ENCODE measurements at places on chromosomes 6 and 20.
A peak's percentile ranks its signal among the peaks of the same experiment; 100 is the strongest.

GRCh38 chr6:140201787-140202458, 827.5 kb upstream of the CITED2 start:
- DNase-seq = no peak

- DNase-seq = peak; percentile 45
These were observed 7.3 kb downstream of the JAG1 start for GRCh38 chr20:10666221-10667076.

DNA sequence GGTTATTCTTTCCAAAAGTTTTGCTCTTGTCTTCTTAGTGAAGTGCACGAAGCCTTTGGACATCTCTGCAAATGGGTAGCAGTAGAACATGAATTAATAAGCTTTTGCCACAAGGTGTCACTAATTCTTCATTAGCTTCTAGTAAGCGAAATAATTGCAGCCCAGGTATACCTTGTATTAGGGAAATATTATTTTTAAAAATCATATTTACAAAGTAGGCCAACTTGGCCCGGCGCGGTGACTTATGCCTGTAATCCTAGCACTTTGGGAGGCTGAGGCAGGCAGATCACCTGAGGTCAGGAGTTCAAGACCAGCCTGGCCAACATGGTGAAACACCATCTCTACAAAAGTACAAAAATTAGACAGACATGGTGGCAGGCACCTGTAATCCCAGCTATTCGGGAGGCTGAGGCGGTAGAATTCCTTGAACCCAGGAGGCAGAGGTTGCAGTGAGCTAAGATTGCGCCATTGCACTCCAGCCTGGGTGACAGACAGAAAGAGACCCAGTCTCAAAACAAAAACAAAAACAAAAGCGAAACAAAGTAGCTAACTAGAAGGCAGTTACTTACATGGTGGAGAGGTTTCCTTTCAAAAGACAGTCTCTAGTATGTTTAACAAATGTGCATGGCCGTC, 8.8 kb upstream of the RSPH3 start:
- DNase-seq = peak; percentile 58

DNA sequence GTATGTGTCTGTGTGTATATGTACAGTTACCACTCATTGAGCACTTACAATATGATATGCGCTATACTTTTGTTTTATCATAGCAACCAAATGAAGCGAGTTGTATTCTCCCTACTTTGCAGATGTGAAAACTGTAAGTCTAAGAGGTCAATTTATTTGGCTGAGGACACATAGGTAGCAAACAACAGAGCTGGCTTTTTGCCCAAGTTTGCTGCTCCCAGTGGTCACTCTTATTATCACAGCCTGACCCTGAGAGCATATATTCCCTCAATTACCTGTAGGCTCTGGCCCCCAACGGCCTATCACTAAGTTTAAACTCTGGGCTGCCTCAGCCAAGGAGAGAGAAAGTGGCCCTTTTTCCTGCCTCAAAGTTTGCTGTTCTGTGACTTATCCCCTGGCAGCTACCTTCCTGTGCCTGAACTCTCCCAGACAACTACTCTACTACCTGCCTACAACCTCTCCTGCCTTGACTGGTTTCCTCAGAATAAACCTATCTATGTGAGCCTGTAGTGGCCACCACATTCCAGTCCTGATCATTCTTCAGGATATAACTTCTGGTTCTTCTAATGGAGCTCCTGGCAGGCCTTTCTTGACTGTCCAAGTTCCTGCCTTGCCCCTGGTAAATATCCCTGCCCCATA, 221.8 kb downstream of the FRK start:
- DNase-seq = peak; percentile 21

DNA sequence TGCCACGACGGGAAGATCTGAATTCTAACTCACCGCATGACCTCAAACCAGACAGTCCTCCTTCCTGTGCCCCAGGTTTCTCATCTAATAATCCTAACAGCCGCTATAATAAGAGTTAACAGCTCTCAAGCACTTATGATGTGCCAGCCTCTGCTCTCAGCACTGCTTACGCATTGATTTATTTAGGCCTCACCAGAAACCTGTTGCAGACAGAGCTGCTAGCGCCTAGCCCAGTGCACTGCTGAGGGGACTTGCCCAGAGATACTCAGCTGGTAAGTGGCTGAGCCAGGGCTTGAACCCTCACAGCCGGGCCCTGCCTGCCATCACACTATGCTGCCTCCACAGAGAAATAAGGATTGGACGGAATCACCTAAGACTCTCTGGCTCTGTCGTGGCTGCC, 37.7 kb downstream of the GRM4 start:
- DNase-seq = no peak

DNA sequence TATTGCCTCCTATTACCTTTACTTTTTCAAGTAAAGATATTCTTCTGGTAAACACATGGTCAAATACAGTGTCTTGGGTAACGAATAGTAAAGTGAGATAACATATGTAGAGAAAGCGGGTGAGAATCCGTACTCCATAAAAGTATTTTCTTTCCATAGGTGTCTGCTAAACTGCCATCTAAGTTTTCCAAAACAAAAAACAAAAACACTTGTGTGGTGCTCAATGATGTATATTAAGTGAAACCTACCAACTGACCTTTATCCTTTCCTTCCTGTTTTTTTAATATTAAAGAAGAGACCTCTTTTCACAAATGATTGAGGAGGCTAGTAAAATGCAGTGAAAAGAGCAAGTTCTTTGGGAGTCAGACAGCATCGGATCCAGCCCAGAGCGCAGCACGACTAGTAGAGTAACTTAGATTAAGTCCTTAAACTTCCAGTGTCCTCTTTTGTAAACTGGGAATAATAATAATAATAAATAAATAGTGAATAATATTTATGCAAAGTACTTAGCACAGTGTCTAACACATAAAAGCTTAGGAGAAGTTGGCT, 437 bp upstream of the CDKAL1 start:
- DNase-seq = no peak

DNA sequence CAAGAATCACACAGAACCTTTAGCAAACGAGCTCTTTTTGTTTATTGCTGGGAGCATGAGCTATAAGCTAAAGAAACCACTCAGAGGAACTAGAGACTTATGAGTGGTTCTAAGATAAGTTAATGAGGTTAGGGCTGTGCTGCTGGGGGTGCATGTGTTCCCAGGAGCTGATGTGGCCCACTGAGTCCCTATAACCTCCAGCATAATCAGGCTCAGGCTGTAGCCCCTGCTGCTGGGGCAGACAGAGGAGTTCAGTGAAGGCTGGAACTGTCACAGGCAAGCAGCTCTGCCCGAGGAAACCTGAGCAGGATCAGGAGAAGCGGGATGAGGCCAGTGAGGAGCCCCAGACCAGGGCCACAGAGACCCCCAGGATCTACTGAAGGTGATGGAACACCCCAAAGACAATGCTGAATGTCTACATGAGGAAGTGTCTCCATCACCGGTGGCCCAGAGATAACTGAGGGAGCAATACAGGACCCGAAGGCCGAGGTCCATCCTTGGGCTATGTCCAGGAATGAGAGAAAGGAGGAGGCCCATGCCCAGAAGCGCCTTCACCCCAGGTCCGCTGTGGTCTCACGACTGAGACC, 17.3 kb downstream of the TUBB2B start:
- DNase-seq = no peak

Data from dermis blood vessel endothelial cell (primary cell).